Stimulated activated naive CD8-positive, alpha-beta T cell treated with anti-CD3 and anti-CD28 coated beads, Interleukin-15, Interleukin-2, amounts not matched to agents 100 U/mL and 50 U/mL, for 24 hours (primary cell): ENCODE measurements at places on chromosomes 2 and 18.

DNA sequence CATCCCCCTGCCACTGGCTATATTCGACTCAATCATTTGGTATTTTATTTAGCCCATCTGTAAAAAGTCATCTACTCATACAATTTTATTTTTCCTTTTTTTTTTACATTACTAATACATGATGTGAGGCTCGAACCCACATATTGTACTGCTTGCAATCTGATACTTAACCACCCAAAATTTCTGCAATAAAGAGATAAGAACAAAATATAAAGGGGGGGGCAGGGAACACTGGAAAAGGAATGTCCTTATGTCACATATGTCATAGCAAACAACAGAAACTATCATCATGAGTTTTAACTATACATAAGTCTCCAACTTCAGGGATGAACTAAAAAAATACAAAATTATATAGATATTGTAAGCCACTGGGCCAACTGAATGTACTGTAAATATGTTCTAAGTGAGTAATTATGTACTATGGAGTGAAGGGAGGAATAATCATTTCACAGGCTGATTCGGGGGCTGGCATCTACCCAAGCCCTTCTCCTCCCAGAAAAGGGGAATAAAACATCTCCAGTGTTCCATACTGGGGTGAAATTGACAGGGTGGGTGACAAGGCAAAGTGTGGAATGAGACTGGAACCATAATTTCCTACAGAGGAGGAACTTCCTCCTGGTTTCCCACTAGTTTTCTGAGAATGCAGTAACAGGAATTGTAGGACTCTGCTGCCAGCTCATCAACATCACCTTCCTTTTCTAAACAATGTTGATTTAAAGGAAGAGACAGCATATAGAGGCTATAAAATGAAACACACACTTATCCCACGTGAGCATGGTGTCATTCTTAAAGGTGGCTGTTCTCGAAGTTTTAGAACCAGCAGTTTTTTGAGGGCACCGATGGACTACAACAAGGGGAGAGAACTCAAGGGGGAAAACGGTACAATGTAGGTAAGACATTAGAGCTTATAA lies 79.5 kb downstream of the FARSB start:
- DNase-seq: no peak

DNA sequence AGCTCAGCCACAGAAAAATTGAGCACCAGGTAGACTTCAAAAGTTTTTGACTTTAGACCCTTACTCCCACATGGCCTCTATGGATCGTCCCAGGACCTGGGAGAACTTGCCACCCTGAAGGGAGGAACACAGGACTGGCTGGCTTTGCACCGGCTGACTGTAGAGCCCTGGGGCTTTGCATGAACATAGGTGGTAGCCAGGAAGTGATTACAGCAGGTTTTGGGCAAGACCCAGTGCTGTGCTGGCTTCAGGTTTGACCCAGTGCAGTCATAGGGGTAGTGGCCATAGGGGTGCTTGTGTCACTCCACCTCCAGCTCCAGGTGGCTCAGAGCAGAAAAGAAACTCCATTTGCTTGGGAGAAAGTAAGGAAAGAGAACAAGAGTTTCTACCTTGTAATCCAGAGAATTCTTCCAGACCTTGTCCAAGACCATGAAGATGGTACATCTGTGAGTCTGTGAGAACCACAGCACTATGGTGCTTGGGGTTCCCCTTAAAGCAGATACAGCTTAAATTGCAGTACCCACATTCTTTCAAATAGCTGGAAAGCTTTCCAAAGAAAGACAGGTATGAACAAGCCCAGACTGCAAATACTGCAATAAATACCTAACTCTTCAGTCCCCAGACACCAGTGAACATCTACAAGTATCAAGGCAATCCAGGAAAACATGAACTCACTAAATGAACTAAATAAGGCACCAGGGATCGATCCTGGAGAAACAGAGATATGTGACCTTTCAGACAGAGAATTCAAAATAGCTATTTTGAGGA lies 13.0 kb upstream of the SESTD1 start:
- no peak for DNase-seq

DNA sequence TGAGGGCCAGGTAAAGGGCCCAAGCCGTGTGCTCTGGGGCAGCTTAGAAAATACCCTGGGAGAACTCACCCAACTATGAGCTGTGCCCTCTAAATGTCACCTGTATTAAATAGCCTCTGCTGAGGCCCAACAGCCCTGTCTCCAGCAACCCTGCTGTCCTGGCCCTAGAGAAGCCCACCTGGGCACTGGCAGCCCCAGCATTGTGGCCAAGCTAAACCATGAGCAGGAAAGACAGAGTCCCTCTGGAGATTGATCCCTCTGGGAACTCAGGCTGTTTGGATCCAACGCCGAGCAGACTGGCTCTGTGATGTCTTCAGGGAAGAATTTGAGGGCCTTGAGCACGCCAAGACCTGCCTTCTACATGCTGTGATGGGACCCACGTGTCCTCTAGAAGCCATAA lies 126.5 kb downstream of the TTC32 start:
- no peak for DNase-seq

GRCh38 chr2:7594211-7594610 lies 677.0 kb downstream of the RNF144A start:
- DNase-seq: no peak

- no peak for DNase-seq
Observed at GRCh38 chr2:238166391-238167343, 7.9 kb downstream of the ERFE start.

DNA sequence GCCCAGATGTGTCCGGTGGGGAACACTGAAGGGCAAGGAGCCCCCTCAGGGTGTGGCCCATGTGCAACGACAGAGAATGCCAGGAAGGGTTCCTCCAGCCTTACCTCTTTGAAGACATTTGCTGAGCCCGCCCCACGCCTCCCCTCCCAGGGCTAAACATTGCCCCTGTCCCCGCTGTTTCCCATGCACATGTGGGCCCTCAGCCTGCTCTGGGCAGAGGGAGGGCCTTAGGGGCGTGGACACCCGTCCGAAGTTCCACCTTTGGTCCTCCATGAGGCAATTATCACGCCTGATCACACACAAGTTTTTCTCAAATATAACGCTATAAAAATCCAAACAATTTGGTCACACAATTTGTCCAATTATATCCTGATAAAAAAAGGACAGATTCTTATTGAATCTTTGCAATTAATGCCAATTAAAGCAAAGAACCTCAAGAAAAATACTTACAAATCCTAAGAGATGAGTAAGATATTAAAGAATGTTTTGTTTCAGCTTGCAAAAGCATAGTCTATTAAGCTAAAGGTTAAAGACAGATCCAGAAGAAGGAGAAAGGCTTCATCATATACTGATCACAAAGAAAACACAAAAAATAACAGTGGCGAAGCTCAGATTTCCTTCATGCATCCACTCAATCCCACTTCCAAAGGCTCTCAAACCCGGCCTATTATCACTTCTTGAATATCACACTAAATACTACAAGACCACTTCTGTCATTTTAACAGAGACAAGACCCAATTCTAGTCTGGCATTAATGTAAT lies 55.2 kb upstream of the LDLRAD4 start:
- DNase-seq: no peak

DNA sequence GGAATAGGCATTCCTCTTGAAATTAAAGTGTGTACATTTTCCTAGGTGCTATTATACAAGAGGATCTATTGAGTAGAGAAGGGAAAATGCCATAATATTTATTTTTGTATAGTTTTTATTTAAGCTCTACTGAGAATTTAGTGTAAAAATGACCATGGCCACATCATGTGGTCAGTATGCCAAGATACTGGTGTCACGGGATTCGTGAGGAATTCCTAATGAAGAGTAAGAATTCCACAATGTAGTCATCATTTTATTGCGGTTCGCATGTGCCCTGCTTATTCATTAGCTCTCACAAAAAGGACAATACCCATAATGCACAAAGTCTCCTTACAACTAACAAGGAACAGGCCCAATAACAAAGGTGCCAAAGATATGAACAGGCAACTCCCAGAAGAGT lies 39.3 kb upstream of the PARD3B start:
- no peak for DNase-seq

GRCh38 chr2:105943977-105944376 lies 199.3 kb downstream of the NCK2 start:
- no peak for DNase-seq

- DNase-seq: no peak
Observed at GRCh38 chr2:8027387-8027786, 654.5 kb upstream of the ID2 start.

DNA sequence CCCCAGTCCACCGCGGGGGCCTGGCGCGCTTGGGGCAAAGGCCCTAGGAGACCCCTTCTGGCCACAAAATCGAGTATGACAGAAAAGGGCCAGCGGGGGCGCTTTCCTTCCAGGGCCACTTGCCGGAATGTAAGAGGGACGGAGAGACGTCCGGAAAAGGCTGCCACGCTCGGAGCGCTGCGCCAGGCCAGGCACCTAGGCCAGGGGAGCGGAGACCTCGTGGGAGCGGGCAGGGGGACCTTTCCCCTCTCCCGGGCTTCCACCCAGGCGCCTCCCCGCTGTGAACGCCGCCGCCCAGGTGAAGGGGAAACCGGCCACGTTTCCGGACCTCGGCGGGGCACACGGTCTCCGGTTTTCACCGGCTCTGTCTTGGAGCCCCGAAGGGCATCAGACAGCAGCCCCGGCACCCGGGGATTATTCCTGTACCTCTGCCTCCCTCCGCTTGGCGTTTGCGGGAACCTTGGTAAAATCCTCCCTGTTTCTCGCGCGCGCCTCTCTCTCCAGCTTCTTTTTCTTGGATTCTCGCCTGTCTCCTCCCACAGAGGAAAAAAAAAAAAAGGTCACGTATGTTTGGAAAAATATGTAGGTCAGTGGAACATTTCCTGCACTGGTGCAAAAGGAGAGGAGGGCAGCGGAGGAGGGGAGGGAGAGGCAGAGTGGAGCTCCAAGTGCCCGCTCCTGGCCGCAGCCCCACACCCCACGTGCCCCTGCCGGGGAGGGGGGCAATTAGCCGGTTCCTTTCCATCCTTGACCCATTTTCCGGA lies 1.2 kb upstream of the NPAS2 start:
- DNase-seq: peak; percentile 39

DNA sequence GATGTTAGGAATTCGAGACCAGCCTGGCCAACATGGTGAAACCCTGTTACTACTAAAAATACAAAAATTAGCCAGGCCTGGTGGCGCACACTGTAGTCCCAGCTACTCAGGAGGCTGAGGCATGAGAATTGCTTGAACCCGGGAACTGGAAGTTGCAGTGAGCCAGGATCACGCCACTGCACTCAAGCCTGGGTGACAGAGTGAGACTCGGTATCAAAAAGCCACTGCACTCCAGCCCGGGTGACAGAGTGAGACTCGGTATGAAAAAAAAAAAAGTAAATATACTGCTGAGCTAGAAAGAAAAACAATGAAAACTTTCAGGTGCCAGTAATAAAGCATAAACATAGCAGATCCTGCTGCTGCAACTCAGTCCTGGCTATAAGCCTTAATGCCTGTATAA lies 73.5 kb downstream of the STRN start:
- no peak for DNase-seq

DNA sequence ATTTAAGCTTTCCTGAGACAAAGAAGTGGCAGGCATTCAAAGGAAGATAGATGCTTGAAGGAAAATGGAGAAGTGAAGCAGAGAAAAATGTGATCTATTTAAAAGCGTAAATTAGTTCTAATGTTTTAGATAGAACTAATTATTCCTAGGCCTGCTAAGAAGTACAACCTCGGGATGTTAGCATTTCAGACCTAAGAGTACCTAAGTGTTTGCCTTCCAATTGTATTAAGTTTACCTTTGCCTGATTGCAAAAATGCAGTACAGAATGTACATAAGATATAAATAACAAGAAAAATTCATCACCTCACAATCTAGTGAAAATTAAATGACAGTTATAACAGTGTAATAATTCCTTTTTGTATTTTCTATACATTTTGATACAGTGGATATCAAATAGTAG lies 71.1 kb upstream of the HNMT start:
- DNase-seq: no peak

GRCh38 chr2:37665604-37666362 lies 5.7 kb downstream of the CDC42EP3 start:
- DNase-seq: no peak

- no peak for DNase-seq
Observed at GRCh38 chr2:145909175-145909755, 1389.3 kb upstream of the ZEB2 start.

DNA sequence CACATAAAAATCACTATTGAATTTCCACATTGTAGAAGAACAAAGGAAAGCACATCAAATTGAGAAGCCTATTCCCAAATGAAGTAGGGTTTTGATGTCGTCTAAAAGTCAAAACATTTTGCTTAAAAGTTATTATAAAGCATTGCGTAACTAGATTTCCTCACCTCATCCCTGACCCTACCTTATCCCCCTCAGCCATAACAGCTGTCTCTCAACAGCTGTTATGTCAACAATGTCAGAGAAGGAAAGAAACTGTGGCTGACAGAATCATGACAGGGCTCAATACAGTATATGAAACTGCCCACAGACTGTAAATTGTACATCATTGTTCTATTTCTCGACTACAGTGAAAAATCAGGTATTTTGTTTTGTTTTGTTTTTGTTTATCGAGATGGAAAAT lies 63.0 kb upstream of the ACVR1C start:
- DNase-seq: no peak

GRCh38 chr2:6793371-6793770 lies 72.3 kb downstream of the CMPK2 start:
- no peak for DNase-seq

DNA sequence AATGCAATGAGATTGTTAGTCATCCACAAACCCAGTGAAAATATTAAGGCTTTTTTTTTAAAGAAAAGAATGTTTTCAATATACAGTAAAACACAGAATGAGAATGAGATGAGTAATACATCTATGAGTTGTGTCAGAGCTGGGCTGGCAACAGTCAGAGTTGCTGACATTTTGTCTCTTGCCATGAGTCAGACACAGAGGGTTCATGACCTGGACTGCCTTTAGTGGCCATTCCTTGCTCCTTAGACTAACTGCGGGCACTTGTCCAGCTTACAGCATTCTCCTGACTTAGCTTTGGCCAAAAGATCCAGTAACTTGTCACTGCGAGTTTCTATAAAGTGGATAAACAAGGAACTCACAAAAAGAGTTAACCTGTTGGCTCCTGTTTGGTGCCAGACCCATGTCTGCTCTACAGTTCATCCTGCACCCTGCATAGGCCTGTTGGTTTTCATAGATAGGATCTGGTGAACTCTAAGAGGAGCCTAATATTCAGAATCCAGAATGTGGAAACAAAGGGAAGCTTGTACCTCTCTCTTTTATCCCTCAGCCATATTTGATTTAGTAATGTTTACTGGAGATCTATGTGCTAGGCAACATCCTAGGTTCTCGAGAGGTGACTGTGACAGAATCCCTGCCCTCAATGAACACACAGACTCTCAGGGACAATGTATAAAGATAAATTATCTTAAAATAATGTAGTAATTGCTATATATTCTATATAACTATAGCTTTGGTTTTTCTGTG lies 391.5 kb upstream of the VWC2L start:
- DNase-seq: no peak
